H1 (cell line): ENCODE measurements at places on chromosomes 5 and 9. TPM values are rescaled to one million over a fixed set of nuclear protein-coding genes. Genes with fewer than 3 reads are reported as not detected.

GRCh38 chr9:90965226-90966030, 163.8 kb downstream of the SYK start:
- H3K27me3 ChIP-seq: no peaks in the 10 kb centered on the region
- no peak overlapping the region for H3K4me3 ChIP-seq
- peaks cover 17% of the 10 kb centered on the region for H3K4me1 ChIP-seq
- no peak for DNase-seq
- no peaks in the 10 kb centered on the region for H3K36me3 ChIP-seq

DNA sequence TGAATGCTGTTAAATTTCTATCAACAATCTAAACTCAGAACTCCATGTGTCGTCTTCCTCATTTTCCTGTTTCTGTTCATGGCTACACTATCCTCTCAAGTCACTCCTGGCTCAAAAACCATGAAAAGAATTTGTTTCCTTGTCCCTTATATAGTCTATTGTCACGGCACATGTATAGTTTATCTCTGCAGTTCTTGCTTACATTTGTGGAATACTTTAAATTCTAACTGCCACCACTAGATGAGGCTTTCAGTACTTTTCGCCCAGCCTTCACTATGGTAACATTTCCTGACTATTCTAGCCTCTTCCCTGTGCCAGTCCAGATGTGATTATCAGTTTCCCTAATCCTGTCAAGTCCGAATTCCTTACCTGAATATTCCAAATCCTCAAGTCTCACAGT, 34.6 kb downstream of the PKD2L2 start:
- no peak overlapping the region for H3K27ac ChIP-seq
- H3K27me3 ChIP-seq: no peaks in the 10 kb centered on the region
- no peaks in the 10 kb centered on the region for H3K36me3 ChIP-seq
- H3K4me3 ChIP-seq: no peak overlapping the region
- DNase-seq: no peak

Gene TSSK1B
- not detected in 2 replicates for total RNA-seq

Gene RNF208
- total RNA-seq: 7.7 and 8.9 TPM in 2 replicates

DNA sequence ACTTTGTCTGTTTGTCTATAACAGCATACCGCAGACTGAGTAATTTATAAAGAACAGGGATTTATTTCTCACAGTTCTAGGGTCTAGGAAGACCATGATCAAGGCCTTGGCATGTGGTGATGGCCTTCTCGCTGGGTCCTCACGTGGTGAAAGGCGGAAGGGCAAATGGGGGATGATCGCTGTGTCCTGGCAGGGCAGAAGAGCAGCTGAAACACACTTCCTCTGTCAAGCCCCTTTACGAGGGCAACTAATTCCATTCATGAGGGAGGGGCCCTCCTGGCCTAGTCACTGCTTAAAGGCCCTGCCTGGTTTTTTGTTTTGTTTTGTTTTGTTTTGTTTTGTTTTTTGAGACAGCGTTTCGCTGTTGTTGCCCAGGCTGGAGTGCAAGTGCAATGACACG, 41.9 kb upstream of the UBTD2 start:
- H3K27me3 ChIP-seq: no peaks in the 10 kb centered on the region
- no peaks in the 10 kb centered on the region for H3K4me1 ChIP-seq
- H3K36me3 ChIP-seq: no peaks in the 10 kb centered on the region
- H3K4me3 ChIP-seq: no peak overlapping the region
- no peak overlapping the region for H3K27ac ChIP-seq

Gene CER1
- total RNA-seq: 2.2 and 3.4 TPM in 2 replicates

GRCh38 chr9:9216934-9217333, 1395.9 kb downstream of the PTPRD start:
- no peaks in the 10 kb centered on the region for H3K4me1 ChIP-seq
- H3K4me3 ChIP-seq: no peak overlapping the region
- H3K36me3 ChIP-seq: no peaks in the 10 kb centered on the region
- H3K27ac ChIP-seq: no peak overlapping the region
- no peak for DNase-seq

- no peaks in the 10 kb centered on the region for H3K27me3 ChIP-seq
- H3K4me1 ChIP-seq: peaks cover 3% of the 10 kb centered on the region
- H3K36me3 ChIP-seq: peaks cover 5% of the 10 kb centered on the region; the same call in 1 of the 2 replicates
- H3K4me3 ChIP-seq: no peak overlapping the region
- DNase-seq: no peak
- no peak overlapping the region for H3K27ac ChIP-seq
Observed at GRCh38 chr5:137624786-137625349, 111.0 kb downstream of the KLHL3 start.

Gene NACC2
- 13.6 and 14.0 TPM in 2 replicates for total RNA-seq

Gene SLC25A2
- not detected in 2 replicates for total RNA-seq

DNA sequence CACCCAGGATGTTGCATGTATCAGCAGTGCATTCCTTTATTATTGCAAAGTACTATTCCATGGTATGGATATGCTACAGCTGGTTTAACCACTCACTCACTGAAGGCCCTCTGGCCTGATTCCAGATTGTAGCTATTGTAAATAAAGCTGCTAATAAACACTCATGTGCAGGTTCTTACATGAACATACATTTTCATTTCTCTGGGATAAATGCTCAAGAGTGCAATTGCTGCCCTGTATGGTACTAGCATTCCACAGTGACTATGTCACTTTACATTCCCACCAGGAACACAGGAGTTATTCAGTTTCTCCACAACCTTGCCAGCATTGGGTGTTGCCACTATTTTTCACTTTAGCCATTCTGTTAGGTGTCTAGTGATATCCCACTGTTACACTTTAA, 267.6 kb downstream of the SPOCK1 start:
- no peaks in the 10 kb centered on the region for H3K27me3 ChIP-seq
- DNase-seq: no peak
- H3K4me3 ChIP-seq: no peak overlapping the region
- H3K36me3 ChIP-seq: no peaks in the 10 kb centered on the region
- H3K4me1 ChIP-seq: no peaks in the 10 kb centered on the region

GRCh38 chr5:144328980-144329379, 158.3 kb downstream of the KCTD16 start:
- H3K4me3 ChIP-seq: no peak overlapping the region
- H3K4me1 ChIP-seq: no peaks in the 10 kb centered on the region
- DNase-seq: no peak
- H3K27me3 ChIP-seq: no peaks in the 10 kb centered on the region

Gene TMEM252
- not detected in 2 replicates for total RNA-seq

- no peak for DNase-seq
- peaks cover 28% of the 10 kb centered on the region for H3K36me3 ChIP-seq
- no peak overlapping the region for H3K27ac ChIP-seq
- H3K4me1 ChIP-seq: 0 out of 2 replicates have a peak, but pooled peaks cover 3% of the 10 kb centered on the region
- H3K4me3 ChIP-seq: no peak overlapping the region
Observed at GRCh38 chr9:128825923-128826700, 3.5 kb downstream of the SPOUT1 start.

GRCh38 chr5:107631805-107632362, 38.9 kb downstream of the EFNA5 start:
- no peak overlapping the region for H3K4me3 ChIP-seq
- DNase-seq: no peak
- no peaks in the 10 kb centered on the region for H3K36me3 ChIP-seq
- H3K4me1 ChIP-seq: peaks cover 9% of the 10 kb centered on the region
- no peaks in the 10 kb centered on the region for H3K27me3 ChIP-seq

Gene SPINK5
- total RNA-seq: 2.0 and 2.2 TPM in 2 replicates

DNA sequence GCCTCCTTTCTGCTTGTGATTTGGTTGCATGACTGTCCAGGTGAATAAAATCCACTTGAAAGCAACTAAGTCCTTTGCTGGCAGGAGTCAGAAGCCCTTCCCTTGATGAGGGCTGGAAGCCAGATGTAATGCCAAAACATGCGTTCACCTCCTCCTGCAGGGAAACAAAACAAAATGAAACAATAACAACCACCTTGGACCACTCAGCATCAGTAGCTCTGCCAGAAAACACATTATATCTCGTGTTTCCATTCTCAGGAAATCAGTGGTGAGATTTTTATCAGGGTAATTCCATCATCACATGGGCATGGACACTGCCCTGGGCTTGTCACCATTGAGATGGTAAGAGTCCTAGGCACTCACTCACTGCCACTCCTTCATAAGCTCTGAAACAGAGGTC, 350.3 kb upstream of the ACTBL2 start:
- no peak overlapping the region for H3K4me3 ChIP-seq
- no peaks in the 10 kb centered on the region; the same call in 1 of the 2 replicates for H3K4me1 ChIP-seq
- H3K27ac ChIP-seq: no peak overlapping the region
